ENCODE measurements at places on chromosomes 11 and 22. TPM values are rescaled to one million over a fixed set of nuclear protein-coding genes. Genes with fewer than 3 reads are reported as not detected.

The PRDM10 gene
- total RNA-seq, result 4.2 TPM

The CHRDL2 gene
- not detected for total RNA-seq

The LSP1 gene
- 8.7 TPM for total RNA-seq

The PLAAT5 gene
- 0.16 TPM for total RNA-seq

The ACRV1 gene
- not detected for total RNA-seq

The BACE1 gene
- 32.9 TPM for total RNA-seq

The KRTAP5-8 gene
- not detected for total RNA-seq

The OR51I2 gene
- total RNA-seq, result not detected
